Cerebellum (tissue), 4 donors: ENCODE measurements at places on chromosomes 1 and 21. TPM values are rescaled to one million over a fixed set of nuclear protein-coding genes. Genes with fewer than 3 reads are reported as not detected.

Gene MATN1
- total RNA-seq: 0.36 TPM

Gene COL6A1
- 88.8 TPM for total RNA-seq

Gene TNFSF18
- 1.7 TPM for total RNA-seq

Gene SNRPE
- total RNA-seq: 53.3 TPM

Gene SPRR2E
- total RNA-seq: not detected

Gene OR2L3
- total RNA-seq: 1.9 TPM

Gene PTPN14
- total RNA-seq: 6.0 TPM
